Stimulated activated CD8-positive, alpha-beta memory T cell treated with anti-CD3 and anti-CD28 coated beads, Interleukin-7, amount 100 ng/mL, for 4 hours (primary cell): ENCODE measurements at places on chromosomes 1 and 21.

DNA sequence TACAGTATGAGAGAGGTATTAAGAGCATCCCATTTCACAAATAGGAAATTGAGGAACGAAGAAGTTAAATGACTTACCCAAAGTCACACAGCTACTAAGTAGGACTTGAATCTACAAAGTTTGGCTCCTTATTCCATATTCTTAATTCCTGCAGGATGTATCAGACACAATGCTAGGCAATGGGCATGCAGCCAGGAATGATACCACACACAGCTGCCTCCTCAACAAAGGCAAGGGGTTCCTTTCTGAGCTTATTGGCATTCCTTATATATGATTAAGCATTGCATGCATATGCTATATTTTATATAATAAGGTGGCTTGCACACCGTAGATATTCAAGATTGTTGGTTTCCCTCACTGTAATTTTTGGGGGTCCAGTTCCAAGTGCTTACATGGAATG is 34.2 kb upstream of the JUN start:
- DNase-seq = no peak

DNA sequence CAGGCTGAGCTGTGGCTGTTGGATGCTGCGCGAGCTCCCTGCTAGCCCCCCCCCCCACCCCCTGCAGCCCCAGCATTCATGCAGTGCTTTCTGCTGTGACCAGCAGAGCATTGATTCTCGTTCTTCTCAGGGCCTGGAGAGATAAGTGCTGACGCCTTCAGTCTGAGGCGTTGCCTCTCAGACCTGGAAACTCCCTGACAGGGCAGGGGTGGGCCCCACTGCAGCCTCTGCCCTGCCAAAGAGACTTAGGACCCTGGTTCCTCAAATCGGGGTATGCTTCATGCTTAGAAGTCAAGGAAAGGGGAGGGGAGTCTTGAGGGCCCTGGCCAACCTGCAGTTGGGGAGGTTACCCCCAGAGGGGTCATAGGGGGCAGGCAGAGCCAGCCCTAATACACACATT is 38.5 kb downstream of the PTPRF start:
- DNase-seq = no peak

DNA sequence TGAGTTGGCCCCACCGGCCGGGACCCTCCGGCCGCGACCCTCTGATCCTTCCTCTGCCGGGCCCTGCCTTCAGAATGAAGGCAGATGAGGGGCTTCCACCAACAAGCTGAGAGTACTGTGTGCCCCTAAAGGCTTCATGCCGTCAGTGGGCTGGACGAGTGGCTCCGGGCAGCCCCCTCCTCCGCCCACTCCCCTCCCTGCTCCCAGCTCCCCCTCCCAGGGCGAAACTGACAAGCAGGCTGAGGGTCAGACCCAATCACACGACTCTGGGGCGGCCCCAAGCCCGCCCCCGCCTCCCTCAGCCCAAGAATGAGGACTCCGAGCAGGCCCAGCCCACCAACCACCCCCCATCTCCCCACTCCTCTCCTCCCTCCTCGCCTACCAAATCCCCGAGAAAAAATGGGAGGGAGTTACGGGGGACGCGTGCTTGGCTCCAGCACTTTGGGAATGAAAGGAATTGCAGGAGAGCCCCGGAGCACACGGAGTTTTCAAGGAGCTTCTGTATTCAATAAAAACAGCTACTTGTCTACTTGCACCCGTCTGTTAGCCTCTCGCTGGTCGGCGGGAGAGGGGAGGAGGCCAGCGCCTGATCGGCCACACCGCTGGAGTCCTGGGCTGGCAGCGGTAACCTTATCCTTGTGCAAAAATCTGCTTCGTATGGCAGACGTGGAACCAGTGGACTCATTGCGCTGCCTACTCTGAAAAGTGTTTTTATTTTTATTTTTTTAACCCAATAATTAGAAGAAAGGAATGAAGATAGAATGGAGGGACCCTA is at the start of gene COL11A1:
TSS of gene COL11A1 (minus strand) at position 147 of the 775 bp plus-strand sequence. CDS start 344 bp downstream, outside the sequence.
- no peak for DNase-seq

GRCh38 chr1:38724160-38725131 is 135.1 kb downstream of the RRAGC start:
- DNase-seq = no peak

DNA sequence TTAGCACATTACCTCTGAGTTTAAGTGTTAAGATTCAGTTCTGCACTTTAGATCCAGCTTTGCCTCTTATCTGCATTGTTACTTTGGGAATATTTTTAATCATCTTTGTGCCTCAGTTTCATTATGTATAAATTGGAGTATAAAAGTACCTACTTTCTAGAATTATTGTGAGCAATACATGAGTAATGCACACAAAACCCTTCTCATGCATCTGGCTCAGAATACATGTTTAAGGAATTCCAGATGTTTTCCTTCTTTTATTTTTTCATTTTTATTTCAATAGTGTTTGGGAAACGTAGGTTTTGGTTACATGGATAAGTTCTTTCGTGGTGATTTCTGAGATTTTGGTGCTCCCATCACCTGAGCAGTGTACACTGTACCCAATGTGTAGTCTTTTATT is 14.2 kb downstream of the C8A start:
- DNase-seq = no peak

DNA sequence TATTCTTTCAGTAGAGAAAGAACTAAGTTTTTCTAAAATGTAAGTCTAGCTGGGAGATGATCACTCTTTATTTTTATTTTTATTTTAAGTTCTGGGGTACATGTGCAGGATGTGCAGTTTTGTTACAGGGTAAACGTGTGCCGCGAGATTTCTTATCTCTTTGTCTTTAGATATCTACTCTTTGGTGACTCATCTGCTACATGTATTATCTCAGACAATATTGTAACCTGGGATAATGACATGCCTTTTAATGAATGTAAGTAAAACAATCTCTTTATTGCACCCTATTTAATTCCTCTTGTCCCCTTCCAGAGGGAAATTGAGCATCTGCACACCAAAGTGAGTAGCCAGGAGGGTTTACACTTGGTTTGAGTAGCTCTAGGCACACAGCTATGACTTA is 9.4 kb downstream of the CR2 start:
- DNase-seq = no peak
